ENCODE measurements at places on chromosomes 16 and 17.
A peak's percentile ranks its signal among the peaks of the same experiment; 100 is the strongest.

GRCh38 chr17:30821871-30822723, 2.4 kb downstream of the CRLF3 start:
- peak; percentile 35 for DNase-seq

DNA sequence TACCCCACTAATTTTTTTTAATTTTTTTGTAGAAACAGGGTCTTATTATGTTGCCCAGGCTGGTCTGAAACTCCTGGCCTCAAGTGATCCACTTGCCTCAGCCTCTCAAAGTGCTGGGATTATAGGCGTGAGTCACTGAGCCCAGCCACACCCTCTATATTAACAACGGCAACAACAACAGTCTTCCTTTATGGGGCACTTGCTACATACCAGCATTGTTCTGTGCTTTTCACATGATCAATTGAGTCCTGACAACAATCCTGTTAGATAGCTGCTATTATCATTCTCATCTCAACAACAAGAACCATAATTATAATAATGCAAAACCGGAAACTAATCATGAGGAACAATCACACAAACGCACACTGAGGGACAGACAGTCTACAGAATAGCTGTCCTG, 12.6 kb upstream of the ARL5C start:
- DNase-seq, result no peak

GRCh38 chr16:76854234-76854633, 336.8 kb upstream of the MON1B start:
- DNase-seq, result no peak

DNA sequence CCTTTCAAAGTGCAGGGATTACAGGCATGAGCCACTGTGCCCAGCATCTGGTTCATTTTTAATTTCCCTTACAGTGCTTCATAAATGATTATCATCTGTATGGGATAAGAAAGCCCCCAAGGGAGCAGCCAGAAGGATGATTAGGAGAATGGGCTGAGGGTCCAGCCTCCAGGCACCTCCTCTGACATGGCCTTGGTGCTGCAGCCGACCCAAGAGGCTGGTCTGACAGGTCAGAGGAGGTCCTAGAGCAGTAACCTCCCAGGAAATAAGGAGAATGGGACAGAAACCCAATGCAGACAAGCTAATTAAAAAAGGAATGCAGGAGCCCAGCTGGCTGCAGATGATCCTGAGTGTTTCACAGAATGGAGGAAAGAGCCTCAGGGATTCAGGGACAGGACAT, 29.0 kb downstream of the MRC2 start:
- DNase-seq, result no peak

GRCh38 chr17:72111336-72111923, 9.4 kb upstream of the SOX9 start:
- DNase-seq, result no peak

- DNase-seq, result no peak
Measured at GRCh38 chr17:19551165-19551564, 17.5 kb downstream of the SLC47A1 start.

- DNase-seq, result no peak
Measured at GRCh38 chr17:41767324-41768042, 19.0 kb downstream of the JUP start.

- DNase-seq, result no peak
Measured at GRCh38 chr16:86338403-86339115, 171.8 kb upstream of the FOXF1 start.

DNA sequence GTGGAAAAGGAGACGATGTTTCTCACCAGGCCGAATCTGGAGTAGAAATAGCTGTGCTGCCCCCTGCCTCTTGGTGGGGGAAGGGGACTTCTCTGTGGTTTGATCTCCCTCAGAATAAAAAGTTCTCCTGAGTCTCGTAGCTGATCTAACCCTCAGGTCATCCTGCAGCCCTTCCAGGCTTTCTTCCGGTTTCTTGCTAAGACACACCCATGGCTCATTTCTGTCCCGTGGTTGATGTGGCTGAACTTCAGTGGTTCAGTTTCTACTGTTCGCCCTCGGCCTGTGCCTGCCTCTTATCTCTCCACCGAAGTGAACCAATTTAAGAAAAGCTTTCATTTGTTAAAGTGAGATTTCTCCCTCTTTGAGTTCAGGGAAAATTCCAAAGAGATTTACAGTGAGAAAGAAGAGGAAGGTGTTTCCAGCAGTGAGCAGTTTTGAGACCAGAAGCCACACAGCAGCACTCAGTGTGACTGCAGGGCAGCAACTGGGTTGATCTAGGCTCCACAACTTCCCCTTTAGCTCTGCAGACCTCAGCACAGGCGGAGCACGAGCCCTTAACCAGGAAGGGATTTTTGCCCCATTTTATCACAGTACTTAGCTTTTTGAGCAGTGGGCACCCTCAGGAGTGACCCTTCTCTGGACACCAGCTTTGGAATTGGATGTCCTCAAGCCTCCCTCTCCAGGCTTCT, 34.9 kb upstream of the CACNG5 start:
- DNase-seq, result no peak

GRCh38 chr17:859824-860195, 77.7 kb downstream of the MRM3 start:
- no peak for DNase-seq

GRCh38 chr17:70290770-70291169, 121.4 kb downstream of the KCNJ2 start:
- no peak for DNase-seq

GRCh38 chr17:75344666-75345065, 55.4 kb upstream of the SLC25A19 start:
- DNase-seq, result no peak

GRCh38 chr17:50944902-50945720, 79.0 kb upstream of the TOB1 start:
- no peak for DNase-seq

DNA sequence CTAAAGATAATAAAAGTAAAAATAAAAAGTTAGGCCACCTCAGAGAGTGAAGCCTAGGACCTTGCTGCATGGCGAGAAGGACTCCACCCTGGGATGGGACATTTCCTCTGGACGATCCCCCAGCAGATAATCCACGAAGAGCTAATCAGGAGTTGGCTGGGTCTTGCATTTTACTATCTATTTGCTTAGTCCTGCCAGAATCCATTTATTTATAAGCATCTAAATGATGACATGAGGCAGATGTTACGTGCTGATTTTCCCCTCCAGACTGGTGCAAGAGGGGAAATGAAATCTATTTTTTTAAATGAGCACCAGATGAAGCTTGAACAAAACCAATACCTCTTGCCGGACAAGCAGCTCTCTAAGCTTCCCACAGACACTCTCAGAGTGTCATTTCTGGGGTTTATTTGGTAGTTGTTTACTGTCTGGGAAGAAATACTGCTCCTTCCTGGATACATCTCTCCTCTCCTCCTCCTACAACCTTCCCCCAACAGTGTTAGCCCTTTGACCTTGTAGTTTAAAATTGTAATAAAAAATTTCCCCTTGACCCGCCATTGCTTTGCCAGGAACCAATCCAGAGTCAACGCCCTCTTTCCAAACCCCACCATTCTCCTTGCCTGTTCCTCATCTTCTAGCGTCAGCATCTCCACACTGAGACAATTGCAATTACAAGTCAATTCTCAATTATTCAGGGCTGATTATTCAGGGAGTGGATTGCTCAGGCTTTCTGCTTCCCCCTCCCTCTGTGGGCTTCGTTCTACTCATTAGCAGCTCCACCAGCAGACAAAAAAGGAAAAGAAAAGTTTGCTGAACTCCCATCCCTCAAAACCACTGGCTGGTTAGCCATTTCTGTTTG, 63.0 kb downstream of the GSG1L start:
- no peak for DNase-seq

DNA sequence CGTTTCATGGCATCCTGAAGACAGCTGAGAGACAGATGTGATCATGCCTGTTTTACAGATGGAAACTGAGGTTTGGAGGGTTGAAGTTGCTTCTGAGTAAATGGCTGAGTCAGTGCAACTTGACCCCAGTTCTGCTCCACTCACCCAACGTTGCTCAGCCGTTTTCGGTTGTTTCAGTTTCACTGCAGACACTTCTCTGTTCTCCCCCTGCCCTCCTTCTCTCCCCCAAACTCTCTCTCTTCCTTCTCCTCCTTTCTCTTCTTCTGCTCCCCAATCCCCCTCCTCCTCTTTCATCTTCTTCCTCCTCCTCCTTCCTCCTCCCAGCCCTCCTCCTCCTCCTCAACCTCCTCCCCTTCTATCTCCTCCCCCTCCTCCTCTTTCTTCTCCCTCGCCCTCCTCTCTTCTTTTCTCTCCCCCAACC, 9.4 kb upstream of the CEP20 start:
- DNase-seq, result peak; percentile 87

DNA sequence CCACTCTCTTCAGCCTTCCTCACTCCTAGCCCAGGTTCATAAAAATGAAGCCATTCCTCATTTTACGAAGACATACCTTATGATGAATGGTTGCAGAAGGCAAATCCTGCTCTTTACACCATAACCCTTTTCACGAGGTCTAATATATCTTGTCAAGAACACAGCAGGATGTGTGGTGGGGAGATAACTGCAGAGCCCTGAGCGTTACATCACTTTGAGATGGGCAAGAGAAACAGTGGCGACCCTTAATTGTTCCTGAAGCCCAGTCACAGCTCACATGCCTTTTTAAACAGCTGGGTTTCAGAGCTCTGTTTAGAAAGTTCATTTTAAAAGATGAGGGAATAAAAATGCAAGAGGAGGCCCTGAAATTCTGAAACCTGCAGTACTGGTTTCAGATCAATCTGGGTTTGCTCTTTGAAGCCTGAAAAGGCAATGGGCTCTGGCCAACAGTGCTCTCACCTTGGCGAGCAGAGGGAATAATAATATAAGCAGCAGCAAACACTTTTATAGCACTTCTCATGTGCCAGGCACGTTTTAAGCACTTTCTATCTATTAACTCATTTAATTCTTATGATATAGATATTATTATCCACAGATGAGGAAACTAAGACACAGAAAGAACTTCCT, 2.9 kb downstream of the FAM117A start:
- DNase-seq, result no peak

DNA sequence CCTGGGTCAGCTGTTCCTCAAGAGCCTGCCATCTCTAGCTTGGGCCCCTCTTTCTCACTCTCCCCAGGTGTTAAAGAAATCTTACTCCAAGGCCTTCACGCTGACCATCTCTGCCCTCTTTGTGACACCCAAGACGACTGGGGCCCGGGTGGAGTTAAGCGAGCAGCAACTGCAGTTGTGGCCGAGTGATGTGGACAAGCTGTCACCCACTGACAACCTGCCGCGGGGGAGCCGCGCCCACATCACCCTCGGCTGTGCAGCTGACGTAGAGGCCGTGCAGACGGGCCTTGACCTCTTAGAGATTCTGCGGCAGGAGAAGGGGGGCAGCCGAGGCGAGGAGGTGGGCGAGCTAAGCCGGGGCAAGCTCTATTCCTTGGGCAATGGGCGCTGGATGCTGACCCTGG, 6.8 kb downstream of the CNP start:
- no peak for DNase-seq

- DNase-seq, result no peak
Measured at GRCh38 chr17:51397361-51398127, 137.2 kb downstream of the UTP18 start.

GRCh38 chr17:5139458-5139732, 23.6 kb downstream of the USP6 start:
- no peak for DNase-seq

DNA sequence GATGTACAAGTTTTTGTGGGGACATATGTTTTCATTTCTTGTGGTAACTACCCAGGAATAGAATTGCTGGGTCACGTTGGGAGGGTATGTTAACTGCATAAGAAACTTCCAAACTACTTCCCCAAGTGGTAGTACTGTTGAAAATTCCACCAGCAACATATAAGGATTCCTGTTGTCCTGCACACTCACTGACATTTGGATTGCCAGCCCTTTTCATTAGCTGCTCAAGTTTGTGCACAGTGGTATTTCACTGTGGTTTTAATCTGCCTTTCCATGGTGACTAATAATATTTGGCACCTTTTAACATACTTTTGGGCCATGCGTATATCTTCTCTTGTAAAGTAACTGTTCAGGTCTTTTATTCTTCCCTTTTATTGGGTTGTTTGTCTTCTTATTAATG, 103.3 kb downstream of the GNAO1 start:
- no peak for DNase-seq

- DNase-seq, result no peak
Measured at GRCh38 chr16:30925632-30925987, 2.2 kb downstream of the FBXL19 start.

- DNase-seq, result no peak
Measured at GRCh38 chr16:20822521-20823325, 16.4 kb downstream of the REXO5 start.

- DNase-seq, result no peak
Measured at GRCh38 chr16:17159617-17160016, 311.1 kb downstream of the XYLT1 start.

DNA sequence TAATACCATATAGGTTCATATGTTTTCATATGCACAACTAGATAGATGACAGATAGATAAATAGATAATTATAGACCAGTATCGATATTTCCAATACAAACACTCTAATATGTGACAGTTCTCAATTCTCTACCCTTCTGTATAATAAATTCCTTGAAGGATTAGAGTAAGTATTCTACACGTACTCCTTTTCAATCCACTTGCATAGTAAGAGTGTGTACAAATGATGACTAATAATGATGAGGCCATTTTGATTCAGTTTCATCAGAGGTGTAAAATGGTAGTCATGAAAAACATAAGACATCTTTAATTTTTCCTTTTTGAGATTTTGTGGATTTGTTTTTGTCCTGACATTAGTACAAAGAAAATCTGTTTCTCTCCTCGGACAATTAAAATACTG, 188.3 kb upstream of the WSB1 start:
- DNase-seq, result no peak

DNA sequence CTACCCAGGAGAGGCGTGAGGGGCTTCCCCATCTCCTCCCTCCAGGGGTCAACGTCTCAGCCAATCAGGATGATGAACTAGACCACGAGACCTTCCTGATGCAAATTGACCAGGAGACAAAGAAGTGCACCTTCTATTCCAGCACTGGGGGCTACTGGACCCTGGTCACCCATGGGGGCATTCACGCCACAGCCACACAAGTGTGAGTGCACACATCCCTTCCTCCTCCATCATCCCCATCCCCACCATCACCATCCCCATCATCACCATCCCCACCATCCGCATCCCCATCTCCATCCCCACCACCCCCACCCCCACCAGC, 6.8 kb downstream of the FSCN2 start:
- DNase-seq, result no peak

DNA sequence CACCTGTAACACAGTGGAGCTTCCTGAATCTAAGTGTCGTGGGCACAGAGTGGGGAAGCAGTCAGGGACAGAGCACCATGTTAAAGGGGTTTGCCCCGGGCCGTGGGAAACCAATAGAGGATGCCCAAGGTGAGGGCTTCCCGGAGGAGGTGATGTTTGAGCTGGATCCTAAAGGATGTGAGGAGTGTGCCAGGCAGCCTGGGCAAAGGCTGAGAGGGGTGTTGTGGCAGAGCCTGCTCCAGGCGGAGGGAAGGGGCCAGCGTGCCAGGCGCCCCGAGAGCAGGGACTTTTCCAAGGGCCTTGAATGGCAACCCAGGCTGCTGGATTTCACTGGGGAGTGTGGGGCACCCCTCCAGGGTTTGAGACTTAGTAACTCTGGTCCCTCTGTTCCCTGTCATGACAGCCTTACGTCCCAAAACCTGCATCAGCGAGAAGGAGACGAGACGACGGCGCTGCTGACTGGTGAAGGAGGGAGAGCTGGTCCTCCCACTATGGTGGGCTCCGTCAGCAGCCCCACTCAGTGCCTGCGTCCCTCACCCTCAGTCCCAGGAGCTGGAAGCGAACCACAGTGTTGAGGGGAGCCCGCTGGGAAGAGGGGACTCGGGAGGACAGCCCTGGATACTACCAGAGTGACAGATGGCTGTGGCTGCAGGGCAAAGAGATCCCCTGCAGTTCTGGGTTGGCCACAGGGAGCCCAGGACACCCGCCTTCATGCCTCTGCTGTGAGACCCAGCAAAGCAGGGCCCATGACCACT, 228.4 kb downstream of the KATNIP start:
- no peak for DNase-seq
